GM13976 (cell line): ENCODE measurements at places on chromosomes 4 and X.
A peak's percentile ranks its signal among the peaks of the same experiment; 100 is the strongest.

DNA sequence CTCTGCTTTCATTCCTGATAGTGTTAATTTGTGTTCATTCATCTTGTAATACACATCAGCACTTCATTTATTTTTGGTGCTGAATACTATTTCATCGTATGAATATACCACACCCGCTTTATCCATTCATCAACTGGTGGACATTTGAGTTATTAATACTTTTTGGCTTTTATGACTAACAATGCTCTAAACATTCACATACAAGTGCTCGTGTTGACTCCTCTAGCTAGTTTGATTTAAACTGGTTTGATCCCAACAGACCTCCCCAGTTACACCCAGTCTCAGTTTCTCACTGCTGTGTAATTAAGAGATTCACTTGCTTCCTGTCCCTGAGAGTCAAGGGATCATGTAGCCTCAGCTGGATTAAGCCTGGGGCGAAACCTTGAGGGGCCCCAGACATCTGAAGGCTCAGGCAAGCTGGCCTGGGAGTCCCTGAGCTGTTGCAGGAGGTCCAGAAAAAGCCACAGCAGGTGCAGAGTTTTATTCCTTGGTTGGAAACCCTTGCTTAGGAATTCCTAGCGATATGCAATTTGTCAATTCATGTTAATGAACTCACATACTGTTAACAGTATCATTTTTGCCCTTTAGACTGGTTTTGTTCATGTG, 52.8 kb upstream of the CLDN24 start:
- no peak for DNase-seq

DNA sequence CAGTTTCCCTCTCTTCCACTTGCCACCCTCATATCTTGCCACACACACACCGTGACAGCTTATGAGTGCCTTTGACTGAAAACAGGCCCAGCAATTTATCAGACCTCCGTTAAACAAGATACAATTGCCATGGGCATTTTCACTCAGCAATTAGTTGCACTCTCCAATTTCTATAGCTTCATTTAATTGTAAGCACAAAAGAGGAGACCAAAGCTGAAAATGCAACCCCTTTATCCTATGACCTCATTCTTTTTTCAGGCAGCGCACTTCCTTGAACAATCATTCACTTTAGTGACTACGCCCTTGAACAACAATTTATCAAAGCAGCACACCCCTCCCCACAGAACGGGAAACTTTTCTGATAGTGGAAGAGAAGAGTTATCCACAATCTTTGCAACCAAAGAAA, 4.1 kb downstream of the POF1B start:
- no peak for DNase-seq

DNA sequence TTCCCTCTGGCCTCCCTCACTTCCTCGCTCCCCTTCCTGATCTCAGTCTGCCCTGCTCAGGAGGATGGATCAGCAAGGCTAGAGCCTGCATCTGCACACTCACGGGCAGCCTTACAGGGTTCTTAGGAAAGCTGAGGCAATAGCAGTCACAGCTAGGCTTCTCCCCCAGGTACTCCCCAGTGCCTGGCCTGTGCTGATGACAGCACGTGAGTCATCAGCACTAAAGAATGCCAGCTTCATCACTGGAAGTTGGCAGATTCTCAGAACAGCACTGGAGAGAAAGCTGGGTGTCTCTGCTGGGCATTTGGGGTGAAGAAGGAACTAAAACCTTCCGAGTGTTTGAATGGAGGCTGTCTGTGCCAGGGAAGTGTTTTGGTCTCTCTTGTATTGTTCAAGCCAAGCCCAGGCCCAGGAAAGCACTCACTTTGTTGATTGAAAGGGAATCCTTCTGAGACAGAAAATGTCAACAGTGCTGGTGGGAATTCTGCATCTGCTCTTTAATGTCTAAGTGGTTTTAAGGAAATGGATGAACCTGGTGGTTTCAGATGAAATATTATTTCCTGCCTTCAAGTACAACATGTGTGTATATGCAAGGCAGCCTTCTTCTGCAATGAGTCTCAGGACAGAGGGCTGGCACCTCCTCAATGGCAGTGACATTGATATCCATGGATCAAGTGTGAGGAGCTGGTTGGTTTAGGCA, 73.0 kb upstream of the SCOC start:
- no peak for DNase-seq

- peak; percentile 16 for DNase-seq
Observed at GRCh38 chrX:10619425-10620046, 849 bp downstream of the MID1 start.

- DNase-seq = no peak
Observed at GRCh38 chrX:46918434-46918833, 6.2 kb downstream of the JADE3 start.

DNA sequence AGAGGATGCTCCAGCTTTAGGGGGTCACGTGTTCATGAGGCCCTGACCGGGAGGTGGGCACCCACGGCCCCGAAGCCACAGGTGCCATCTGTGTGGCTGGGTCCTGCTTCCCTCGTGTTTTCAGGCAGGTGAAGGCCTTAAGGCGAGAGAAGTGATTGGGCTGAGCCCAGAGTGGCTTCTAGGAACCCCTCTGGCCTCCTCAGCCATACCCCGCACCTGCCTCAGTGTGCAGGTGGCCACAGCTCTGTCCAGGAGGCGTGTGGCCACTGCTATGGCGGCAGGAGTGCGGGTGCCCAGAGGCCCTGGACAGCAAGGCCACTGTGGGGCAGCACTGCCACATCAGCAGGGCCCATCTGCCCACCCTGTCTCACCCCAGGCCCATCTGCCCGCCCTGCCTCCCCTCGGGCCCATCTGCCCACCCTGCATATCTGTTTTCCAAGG, 25.0 kb downstream of the NKX1-1 start:
- no peak for DNase-seq
